ENCODE measurements at places on chromosomes 2 and 18.

DNA sequence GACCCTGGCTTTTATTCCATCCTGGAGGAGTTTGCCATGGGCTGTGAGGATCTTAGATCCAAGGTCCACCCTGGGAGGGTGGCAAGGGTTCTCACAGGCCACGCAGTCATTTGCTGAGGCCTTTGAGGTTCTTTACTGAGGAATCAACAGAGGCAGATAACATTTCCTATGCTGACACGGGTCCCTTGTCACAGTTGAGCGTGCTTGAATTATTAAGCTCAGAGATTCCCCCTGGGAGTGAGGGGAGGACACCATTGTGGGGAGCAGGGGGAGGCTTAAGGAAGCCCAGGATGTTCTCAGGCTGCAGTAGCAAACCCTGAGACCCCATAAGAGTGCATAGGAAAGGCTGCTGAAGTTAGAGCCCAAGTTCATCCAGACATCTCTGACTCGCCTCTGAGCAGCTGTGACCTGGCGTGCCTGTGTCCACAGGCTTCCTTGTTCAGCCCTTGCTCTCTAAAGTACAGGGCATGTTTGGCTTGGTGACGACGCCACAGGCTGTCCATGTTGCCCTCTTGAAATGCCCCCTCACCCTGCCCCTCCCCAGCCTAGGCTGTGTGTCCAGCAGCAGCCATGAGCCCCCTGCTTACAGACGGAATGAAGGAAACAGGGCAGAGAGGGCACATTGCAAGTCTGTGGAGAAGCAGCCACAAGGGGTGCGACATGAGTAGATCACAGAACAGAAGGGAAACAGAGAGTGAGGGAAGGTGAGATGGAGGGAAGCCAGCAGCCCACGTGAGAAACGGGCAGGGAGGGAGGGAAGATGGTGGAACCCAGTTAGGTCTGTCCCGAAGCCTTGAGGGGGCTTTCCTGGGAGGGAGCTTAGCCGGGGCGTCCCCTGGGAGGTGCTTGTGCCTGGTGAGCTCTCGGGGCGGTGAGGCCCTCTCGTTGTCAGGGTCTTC is 34.0 kb downstream of the NAPG start:
- DNase-seq = no peak

DNA sequence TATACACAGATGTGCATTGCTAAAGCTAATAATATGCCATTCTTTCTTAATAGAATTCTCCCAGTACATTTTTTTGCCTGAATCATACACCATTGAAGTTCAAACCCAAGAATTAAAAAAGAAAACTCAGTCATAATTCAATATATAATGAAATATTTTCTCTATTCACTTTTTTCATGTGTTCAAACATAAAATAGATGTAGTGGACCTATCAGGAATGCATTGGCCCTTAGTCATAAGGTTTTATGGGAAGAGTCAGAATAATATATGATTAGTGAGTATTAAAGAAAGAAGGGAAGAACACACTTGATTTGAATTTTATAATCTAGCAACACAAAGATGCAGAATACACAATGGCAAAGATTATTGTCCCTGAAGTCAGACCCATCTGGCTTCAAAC is 297.0 kb upstream of the COL3A1 start:
- DNase-seq = no peak

GRCh38 chr2:113228991-113229716 is 49.6 kb downstream of the PAX8 start:
- no peak for DNase-seq

- no peak for DNase-seq
These were observed 30.1 kb upstream of the TXNDC2 start for GRCh38 chr18:9855681-9856080.

- DNase-seq = peak; percentile 40
These were observed 218.9 kb upstream of the NCKAP5 start for GRCh38 chr2:133787207-133787606.

DNA sequence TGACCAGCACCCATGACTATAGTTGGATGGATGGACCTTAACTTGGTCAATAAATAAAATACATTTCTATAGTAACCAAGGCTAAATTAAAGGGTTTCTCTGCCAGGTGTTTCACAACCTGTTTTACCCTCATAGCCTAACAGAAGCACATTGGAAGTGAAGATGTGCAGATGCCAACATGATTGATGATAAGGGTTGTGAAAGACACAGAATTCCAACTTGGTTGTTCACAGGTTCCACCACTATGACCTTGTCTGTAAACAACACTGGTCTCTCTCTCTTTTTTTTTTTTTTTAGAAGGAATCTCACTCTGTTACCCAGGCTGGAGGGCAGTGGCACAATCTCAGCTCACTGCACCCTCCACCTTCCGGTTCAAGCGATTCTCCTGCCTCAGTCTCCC is 37.5 kb upstream of the PTH2R start:
- DNase-seq = no peak

- no peak for DNase-seq
These were observed 625 bp upstream of the NBAS start for GRCh38 chr2:15561574-15562344.

Data from GM04504 (cell line).